ENCODE measurements at places on chromosomes 7 and 10.
A peak's percentile ranks its signal among the peaks of the same experiment; 100 is the strongest.

- DNase-seq: no peak
Measured at GRCh38 chr10:108901781-108902618, 1021.3 kb downstream of the XPNPEP1 start.

GRCh38 chr7:70053421-70053820 is 455.1 kb downstream of the AUTS2 start:
- no peak for DNase-seq

DNA sequence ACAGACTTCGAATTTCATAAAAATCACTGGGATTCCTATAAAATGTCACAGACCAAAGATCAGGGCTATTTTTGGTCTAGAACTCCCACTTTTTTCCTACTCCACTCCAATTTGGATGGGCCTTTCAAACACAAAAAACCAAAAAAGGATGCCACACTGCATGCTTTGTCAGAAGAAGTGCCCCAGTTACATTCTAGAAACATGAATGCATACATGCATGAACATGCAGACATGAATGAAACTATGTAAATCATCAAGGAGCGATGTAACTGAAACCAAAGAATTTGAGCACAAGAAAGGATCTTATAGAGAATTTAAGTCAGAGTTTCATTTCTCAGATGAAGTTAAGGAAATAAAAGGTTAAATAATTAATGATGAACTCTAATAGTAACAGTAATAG is 31.8 kb upstream of the FAM133B start:
- no peak for DNase-seq

DNA sequence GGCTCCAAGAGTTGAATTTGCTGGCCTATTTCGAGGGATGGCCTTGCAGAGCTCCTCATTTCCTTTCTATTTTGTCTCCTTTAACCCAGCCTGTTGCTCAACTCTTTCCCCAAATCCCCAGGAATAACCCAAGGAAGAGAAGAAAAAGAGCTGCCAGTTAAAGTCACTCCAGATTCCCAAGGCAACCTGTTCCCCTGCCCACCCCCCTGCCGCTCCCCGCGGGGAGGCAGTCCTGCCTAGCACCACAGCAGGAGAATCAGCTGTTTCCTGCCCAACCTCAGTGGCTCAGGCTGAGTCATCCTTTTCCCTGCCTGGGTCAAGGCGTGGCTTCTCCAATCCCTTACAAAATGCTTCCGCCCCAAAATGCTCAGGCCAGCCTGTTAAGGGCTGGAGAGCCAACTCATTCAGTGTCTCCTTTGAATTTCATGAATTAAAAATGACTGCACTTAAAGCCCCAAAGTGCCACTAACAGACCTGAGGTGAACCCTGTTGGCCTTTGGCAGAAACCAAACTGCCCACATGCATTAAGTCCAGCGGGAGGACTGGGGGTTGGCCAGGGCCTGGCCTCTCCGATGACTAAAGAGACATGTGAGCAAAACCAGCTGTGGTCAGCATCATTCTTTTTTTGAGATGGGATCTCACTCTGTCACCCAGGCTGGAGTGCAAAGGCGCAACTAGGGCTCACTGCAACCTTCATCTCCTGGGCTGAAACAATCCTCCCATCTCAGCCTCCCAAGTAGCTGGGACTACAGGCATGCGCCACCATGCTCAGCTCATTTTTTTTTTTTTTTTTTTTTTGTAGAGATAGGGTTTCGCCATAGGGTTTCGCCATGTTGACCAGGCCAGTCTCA is 83.2 kb upstream of the KIF5B start:
- no peak for DNase-seq

DNA sequence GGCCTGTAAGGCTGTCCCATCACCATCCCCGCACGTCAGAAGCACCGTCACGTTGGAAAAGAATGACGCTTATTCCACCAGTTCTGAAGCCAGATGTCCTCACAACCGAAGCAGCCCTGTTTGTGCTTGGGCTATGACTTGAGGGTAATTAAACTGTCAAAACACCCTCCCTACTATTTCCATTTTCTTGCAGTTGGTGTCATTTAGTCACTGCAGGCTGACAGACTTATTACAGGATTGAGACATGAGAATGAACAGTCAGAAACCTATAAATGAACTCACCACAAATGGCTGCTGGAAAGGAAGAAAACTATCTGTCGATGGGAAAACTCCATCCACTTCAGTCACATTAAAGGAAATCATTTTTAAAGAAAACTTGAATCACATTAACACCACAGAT is 85.3 kb downstream of the VOPP1 start:
- DNase-seq: no peak

- DNase-seq: no peak
Measured at GRCh38 chr7:26385240-26385639, 93.6 kb downstream of the SNX10 start.

GRCh38 chr7:117163101-117163500 is 159.8 kb downstream of the WNT2 start:
- no peak for DNase-seq

DNA sequence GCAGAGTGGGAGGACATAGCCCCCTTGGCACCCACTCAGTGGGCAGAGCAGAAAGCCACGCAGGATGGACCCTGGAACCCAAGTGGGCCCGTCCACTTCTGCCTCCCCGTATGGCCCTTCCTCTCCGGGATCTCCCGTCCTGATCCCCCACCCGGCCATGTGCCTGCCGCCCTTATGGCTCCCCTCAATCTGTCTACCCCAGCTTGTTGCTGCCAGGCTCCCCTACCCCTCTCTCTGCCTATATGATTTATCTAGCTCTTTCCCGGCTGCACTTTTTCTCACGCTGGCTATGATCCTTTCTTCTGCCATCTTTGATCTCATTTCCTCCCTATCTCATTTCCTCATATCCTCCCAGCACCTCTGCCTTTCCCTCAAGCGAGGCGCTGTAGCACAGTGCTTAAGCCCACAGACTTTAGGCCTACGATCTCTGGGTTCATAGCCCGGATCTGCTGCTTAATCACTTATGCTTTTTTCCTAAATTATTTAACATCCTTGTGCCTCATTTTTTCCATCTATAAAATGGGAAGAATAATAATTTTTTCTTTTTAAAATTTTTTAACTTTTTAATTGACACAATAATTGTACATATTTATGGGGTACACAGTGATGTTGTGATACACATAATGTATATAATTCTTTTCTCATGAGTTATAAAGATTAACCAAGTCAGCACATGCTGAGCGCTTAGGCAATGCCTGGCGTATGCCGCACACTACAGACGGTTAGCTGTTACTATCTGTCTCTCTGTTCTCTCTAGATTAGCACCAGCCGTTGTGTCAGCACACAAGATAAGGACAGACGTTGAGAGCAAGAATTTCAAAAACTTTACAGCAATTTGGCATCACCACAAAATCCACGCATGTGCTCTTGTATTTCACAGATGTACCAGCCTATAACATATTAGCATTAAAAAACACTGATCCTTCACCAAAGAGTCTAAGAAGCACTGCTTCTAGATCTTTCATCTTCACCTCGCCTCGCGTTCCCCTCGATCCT is 18.1 kb downstream of the KCNH2 start:
- DNase-seq: no peak

DNA sequence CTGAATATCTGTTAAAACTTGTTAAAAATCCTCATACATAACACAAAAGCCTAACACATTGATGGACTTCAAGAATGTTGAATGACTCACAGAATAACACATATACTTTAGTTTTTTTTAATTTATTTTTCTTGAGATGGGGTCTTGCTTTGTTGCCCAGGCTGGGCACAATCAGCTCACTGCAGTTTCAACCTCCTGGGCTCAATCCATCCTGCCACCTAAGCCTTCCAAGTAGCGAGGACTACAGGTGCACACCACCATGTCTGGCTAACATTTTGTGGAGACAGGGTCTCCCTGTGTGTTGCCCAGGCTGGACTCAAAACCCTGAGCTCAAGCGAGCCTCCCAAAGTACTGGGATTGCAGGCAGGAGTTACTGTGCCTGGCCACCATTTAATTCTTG is 28.1 kb downstream of the SUV39H2 start:
- no peak for DNase-seq

- DNase-seq: no peak
Measured at GRCh38 chr7:23544913-23545354, 13.2 kb upstream of the TRA2A start.

GRCh38 chr10:122549636-122550035 is 10.9 kb upstream of the DMBT1 start:
- no peak for DNase-seq

DNA sequence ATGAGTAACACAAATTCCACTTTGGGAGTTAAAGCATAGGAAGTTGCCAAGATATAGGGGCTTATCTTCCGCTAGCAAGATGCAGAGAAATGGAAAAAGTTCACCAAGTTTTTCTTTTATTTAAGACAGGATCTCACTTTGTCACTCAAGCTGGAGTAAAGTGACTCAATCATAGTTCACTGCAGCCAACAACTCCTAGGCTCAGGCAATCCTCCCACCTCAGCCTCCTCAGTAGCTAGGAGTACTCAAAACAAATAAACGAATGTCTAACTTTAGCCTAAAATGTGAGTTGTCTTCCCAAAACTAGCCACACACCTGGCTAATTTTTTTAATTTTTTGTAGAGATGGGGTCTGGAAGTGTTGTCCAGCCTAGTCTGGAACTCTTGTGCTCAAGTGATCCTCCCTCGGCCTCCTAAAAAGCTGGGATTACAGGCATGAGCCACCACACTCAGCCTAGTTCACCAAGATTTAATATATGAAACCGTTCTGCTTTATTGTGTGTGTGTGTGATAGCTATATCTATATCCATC is 9.9 kb downstream of the VIM start:
- no peak for DNase-seq

DNA sequence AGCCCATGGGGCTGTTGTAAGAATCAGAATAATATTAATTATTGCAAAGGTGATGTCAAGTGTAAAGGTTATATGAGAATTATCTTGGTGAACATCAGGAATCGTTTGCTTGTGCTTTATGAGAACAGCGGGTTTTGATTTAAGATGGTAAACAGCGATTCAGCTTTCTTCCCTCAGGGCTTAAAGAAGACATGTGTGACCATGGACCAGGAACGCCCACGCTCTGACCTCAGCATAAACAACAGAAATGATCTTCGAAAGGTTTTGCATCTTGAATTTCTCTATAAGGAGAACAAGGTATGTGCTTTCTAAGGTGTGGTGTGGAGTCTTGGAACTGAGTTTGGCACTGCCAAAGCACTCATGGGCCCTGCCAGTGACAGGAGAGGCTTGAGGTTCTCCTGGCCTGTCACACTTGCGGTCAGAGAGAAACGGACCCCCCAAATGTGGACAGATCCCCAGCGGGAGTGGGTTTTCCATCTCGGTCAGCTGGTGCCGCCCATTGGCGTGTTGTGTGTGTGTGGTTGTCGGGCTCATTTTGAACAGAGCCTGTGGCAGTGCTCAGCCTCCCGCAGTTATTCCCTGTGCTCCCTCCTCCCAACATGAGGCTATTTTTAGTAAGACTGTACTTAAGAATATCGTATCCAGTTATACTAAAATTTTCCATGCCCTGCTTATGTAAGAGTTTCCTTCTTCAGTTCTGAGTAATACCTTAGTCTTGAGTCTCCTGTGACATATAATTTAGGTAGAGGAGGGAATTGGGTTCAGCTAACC is 7.2 kb downstream of the MINDY4 start:
- no peak for DNase-seq

- peak; percentile 12 for DNase-seq
Measured at GRCh38 chr7:23530405-23530804, 1.4 kb downstream of the TRA2A start.

- DNase-seq: no peak
Measured at GRCh38 chr10:13180788-13181187, 19.4 kb downstream of the MCM10 start.

- DNase-seq: no peak
Measured at GRCh38 chr7:25926891-25927625, 224.9 kb upstream of the NFE2L3 start.

DNA sequence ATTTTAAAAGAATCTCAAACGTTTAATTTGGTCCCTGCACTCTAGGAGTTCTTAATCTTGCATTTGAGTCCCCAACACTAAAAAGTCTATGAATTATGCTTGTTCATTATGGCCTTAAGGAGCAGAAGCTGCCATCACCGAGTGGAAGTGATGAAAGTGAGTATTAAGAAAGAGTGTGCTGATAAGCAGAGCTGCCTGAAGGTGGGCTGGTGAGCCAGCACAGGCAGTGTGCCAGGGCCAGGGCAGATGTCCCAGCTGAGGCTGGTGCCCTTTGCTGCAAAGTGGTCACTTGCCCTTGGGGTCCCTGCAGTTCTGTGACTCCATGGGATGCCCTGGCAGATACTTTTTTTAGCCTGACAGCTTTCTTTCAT is 72.9 kb upstream of the LOXL4 start:
- DNase-seq: no peak

DNA sequence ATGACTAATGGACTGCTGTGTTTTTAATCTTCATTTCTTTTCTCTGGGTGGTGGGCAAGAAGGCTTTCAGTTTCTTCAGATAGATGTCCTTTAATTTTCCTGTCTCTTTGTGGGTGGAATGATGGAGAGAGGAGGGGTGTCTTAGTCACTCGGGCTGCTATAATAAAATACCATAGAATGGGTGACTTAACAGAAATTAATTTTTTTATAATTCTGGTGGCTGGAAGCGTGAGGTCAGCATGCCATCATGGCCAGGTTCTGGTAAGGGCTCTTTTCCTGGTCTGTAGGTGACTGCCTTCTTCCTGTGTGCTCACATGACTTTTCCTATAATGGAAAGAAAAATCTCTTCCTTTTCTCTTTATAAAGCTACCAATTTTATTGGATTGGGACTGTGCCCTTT is 6.3 kb downstream of the RSBN1L start:
- DNase-seq: no peak

GRCh38 chr7:2811476-2812113 is 32.5 kb downstream of the GNA12 start:
- DNase-seq: no peak

DNA sequence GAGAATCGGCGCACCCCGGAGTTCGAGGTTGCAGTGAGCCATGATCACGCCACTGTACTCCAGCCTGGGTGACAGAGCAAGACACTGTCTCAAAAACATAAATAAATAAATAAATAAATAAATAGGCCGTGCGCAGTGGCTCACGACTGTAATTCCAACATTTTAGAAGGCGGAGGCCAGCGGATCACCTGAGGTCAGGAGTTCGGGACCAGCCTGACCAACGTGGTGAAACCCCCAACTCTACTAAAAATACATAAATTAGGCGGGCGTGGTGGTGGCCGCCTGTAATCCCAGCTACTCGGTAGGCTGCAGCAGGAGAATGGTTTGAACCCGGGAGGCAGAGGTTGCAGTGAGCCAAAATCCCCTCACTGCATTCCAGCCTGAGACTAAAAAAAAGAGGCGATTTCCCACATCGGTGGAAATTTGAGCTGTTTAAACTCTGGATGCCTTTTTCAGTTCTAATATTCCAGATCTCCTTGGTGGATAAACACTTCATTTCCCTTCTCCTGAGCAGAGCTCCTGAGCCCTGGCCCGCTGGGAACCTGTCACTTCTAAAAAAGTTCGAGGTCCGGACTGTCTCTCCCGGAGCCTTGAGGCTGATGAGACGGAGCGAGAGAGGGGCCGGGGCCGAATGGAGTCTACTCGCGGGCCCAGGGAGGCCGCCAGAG is 2.0 kb upstream of the NFKB2 start:
- DNase-seq: no peak

DNA sequence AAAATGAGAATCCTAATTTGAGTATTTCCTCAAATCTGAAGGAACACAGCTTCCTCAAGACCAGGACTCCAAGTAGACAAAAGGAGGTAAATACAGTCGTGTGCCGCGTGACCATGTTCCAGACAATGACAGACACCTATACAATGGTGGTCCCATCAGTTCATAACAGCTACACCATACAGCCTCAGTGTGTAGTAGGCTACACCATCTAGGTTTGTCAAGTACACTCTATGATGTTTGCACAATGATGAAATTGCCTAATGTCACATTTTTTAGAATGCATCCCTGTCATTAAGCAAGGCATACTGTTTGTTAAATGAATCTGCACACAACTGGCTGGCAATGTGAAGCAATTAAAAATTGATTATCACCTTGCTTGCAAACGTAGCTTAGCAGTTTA is 107.9 kb downstream of the PROSER2 start:
- no peak for DNase-seq

- DNase-seq: no peak
Measured at GRCh38 chr7:44749992-44750391, 1.3 kb downstream of the ZMIZ2 start.
